ENCODE measurements at places on chromosomes 13 and 19.

GRCh38 chr13:40983259-40983658 is 35.9 kb downstream of the ELF1 start:
- DNase-seq: no peak

GRCh38 chr19:48554385-48555091 is 2.6 kb downstream of the SULT2B1 start:
- no peak for DNase-seq

DNA sequence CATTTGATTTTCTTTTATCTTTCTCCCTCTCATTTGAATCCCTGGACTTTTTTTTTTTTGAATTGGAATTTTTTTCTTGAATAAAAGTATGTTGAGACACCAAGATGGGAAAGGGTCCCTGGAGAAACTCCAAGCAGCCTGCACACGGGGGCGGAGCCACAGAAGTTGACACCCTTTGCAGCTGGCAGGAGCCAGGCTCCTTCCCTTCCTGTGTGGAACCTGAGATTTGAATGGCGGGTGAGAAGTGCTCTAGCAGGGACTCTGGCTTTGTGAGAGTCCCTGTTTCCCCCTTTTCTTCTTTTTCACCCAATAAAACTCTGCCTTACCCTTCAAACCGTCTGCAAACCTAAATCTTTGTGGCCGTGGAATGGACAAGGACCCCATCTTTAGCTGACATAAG is 1381.0 kb upstream of the MIR17HG start:
- DNase-seq: no peak

DNA sequence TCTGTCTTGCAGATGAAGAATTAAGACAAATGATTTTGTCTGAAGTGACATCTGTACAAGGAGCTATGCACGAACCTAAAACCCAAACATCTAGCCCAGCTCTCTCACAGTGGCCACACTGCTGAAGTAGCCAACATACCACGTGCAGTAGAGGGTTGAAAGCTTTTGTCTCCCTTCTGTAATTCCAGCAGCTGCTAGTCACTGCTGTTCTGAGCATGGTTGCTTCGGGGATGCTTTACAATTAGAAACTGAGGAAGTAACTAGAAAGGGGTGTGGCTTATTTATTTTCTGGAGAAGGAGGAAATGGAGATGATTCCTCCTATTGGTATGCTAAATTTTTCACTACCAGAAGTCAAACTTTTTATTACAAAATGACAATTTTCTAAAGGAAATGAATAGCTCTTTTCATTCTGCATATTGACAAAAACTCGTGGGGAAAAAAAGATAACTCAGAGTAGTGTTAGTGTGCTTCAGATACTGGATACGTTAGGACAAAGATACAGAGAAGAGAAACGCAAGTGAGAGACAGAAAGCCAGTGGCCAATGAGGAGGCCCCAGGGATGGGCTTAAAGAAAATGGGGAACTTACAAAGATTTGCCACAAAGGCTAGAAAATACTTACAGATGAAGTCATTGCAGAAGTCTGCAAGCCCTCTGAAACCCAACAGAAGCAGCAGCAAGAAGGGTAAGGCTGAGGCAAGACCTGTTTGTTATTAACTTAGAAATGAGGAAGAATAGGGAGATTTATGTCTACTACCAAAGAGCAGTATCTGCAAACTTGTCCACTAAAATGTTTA is 192.7 kb upstream of the MIR17HG start:
- no peak for DNase-seq

- peak; percentile 52 for DNase-seq
Observed at GRCh38 chr13:114315074-114315785, 927 bp downstream of the CHAMP1 start.

- no peak for DNase-seq
Observed at GRCh38 chr19:54448040-54448773, 792 bp upstream of the LENG8 start.

DNA sequence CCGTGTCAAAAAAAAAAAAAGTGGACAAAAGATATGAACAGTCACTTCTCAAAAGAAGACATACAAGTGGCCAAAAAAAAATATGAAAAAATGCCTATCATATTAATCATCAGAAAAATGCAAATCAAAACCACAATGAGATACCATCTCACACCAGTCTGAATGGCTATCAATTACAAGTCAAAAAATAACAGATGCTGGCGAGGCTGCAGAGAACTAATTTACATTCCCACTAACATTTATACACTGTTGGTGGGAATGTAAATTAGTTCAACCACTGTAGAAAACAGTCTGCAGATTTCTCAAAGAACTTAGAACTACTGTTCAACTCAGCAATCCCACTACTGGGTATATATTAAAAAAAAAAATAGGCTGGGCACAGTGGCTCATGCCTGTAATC is 26.5 kb upstream of the FOXO1 start:
- no peak for DNase-seq

GRCh38 chr13:45280751-45281634 is 60.0 kb downstream of the TPT1 start:
- no peak for DNase-seq

- DNase-seq: no peak
Observed at GRCh38 chr19:9901642-9902041, 34.7 kb downstream of the OLFM2 start.

- DNase-seq: no peak
Observed at GRCh38 chr13:97515643-97516042, 81.7 kb downstream of the RAP2A start.
